NCI-H524 treated with DMSO at 0.1 percent for 48 hours (cell line): ENCODE measurements at places on chromosomes 12 and 14.

GRCh38 chr12:27193106-27193505 is 51.0 kb upstream of the STK38L start:
- no peak for DNase-seq

DNA sequence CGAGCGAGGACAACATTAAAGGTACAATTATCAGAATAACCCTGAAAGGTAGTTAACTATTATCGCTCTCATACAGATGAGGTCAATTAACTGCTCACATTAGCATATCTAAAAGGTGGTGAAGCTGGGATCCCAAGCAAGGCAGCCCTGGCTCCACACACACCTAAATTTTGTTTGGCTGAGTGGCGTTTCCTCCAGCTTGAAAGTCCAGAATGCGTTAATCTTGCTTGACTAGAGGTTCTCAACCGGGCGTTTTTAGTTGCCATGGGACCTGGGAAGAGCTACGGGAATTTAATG is 531 bp downstream of the DLGAP5 start:
- no peak for DNase-seq

DNA sequence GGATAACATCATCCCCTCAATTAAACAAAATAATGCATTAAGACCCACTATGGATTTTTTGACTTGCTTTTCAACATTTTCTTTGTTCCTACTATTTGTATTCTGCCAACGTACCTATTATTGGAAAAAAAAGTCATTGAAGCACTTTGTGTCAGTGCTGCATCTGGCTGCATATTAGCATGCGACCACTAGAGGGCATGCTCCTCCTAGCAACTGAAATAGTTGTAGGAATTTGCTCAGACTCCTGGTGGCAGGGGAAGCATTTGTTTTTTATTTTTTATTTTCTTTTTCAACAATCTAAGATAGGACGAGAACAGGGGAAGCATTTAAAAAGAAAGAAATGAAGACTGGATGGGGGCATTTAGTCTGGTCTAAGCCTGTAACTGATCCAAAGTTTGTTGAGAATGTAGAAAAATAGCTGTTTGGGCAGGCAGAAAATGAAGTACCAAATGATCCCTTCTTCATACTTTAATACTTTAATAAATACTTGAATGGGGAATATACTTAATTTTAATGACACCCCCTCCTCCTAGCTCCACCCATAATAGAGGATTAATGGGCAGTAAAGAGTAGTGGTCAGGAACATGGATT is 14.5 kb upstream of the CLEC4A start:
- DNase-seq, result no peak

- DNase-seq, result no peak
Observed at GRCh38 chr14:25118671-25119070, 68.7 kb upstream of the STXBP6 start.

- no peak for DNase-seq
Observed at GRCh38 chr12:83470749-83471148, 784.0 kb downstream of the TMTC2 start.

- peak; percentile 67 for DNase-seq
Observed at GRCh38 chr12:109518820-109519665, 41.6 kb downstream of the UBE3B start.

DNA sequence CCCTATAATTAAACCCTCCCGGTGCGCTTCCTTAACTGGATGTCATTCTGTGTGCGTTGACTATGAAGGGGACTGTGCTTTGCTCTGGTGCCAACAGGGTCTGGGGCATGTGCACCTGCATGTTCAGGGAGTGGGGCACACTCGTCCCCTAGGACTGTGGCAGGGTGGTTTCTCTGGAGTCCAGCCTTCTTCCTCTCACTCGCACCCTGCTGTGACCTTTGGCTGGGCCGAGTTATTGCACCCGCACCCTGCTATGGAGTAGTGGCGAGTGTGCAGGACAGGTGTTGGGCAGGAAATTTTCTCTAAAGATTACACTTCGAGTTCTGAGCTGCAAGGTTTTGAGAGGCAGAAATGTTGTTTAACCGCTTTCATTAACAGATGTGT is 138.9 kb downstream of the PLXNC1 start:
- no peak for DNase-seq

GRCh38 chr14:34014936-34015335 is 64.1 kb upstream of the EGLN3 start:
- DNase-seq, result peak; percentile 99

GRCh38 chr14:44700184-44700583 is 193.1 kb upstream of the FSCB start:
- DNase-seq, result no peak

DNA sequence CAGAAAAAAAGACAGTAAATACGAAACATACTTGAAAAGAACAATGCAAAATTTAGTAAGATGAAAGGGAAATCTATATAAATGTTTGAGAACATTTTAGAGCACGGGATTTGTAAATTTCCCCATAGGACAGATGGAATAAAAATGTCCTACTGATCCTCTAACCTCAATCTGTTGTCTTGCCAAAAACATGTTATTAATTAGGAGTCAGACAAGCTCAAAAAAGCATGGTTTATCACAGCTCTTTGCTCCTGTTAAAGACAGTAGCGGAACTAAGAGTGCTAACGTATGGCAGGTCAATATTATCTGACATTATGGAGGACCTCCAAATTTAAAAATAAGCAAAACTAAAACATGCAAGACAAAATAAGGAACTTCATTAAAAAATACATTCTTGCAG is 12.9 kb downstream of the GMFB start:
- DNase-seq, result no peak

- no peak for DNase-seq
Observed at GRCh38 chr14:100679707-100680438, 46.8 kb upstream of the DLK1 start.

GRCh38 chr12:95298916-95299315 is 81.3 kb downstream of the VEZT start:
- no peak for DNase-seq

DNA sequence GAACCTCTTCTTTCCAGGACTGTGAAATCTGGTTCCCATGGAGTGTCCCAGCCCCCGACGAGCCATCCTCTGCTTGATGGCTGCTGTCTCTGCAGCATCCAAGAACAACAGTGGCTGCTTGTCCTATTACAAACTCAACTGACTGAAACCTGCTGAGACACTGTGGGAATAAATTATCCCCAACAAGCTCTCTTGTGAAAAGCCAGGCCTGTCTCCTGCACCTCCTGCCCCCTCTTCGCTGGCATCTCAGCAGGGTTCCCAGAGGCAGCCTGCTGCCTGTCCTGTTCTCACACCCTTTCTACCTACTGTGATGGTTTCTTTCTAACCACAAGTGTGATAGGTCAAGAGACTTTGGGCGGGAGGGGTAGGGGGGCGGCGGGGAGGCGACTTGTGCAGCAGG is 180.2 kb downstream of the TSPAN9 start:
- no peak for DNase-seq

- no peak for DNase-seq
Observed at GRCh38 chr12:113748707-113749432, 217.3 kb downstream of the RBM19 start.

GRCh38 chr12:9933958-9934357 is 1.8 kb upstream of the CLEC2A start:
- no peak for DNase-seq

GRCh38 chr12:99450036-99450630 is 197.4 kb upstream of the GARIN6 start:
- DNase-seq, result no peak

GRCh38 chr12:109110988-109111495 is 5.3 kb upstream of the ACACB start:
- no peak for DNase-seq

GRCh38 chr12:66676241-66676640 is 2.6 kb downstream of the GRIP1 start:
- DNase-seq, result no peak

DNA sequence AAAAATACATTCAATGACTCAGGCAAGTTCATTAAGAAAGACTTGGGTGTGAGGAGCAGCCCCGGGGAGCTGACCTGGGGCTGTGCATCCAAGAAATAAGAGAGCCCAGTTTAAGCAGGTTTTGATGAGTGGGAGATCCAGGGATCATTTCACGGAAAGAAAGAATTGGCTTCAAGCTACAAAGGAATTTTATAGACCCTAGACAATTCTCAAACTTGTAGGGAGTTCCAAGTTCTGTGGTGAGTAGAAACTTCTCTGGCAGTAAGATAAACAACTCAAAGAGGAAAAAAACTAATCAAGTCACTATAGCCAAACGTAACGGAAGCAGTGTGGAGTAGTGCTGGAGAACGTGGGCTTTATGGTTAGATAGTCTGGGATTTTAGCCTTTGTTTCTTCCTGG is 175.7 kb upstream of the DDHD1 start:
- no peak for DNase-seq

GRCh38 chr14:91273885-91274273 is 29.4 kb upstream of the GPR68 start:
- no peak for DNase-seq

DNA sequence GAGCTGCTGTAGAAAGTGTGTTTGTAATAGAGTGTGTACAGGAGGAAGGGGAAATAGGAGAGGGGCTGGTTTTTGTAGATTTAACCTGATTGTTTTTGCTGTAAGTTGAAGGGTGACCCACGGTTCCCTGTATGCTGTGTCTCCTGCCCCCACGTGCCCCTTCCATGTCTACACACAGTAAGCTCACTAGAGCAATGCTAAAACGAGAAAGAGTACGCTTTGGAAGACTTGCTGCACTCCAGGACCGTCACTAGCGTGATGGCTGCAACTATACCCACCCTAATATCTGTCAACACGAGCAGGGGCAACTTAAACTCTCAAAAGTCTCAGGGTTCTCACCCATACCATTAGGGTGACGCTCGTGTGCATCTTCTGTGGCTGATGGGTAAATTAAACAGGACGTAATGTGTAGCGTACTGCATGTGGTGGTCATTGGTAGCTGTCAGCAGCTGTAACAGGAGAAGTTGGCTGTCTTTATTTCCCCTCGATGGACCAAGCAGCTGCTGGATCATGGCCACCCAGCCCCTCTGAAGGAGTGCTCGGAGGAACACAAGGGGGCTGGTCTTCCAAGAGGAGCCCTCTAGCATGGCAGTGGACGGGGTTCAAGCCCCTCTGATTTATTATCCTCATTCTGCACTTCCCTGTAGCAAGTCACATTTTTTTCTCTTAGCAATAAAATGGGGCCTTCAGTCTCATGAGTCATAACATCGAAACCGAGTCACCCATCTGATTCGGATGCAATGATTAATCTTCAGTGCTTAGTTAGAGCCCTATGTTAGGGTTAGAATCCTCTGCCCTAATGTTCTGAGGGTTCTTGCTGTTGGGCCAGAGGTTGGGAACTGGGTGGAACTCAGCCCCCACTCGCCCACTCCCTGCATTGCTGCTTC is 14.0 kb downstream of the CCND2 start:
- DNase-seq, result no peak

DNA sequence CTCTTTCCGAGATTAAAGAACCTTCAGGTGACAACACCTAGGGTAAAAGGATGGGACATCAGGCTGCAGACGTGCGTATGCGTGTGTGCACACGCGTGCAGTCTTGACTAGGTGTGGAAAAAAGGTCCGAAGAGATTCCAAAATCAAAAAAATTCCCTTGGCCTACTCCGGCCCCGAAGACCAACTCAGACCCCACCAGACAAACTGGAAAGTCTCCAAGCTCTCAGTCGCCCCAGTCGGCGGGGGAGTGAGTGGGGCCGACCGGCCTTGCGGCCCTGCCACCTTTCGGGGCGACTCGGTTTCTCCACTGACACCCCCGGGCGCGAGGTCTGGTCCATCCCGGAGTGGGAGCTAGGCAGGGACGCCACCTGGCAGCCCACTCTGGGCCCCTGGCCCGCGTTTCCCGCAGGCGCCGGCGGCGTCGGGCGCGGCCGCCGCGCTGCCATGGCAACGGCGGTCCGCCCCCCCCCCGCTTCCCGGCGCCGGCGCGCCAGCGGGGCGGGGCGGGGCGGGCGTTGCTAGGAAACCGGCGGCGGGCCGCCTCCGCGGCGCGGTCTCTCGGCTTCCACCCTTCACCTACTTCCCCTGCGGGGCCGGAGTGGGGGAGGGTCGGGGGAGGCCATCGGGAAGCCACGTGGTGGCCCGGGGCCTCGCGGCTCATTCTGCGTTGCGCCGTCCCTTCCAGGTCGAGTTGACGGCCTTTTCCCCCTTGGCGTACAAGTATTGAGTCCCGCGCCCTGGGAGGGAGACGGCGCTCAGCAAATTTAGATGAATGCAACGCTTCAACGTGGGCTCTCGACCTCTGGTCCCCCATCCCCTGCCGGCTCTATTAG is 253.1 kb downstream of the EFCAB11 start:
- DNase-seq, result peak; percentile 62

GRCh38 chr12:43147878-43148277 is 404.1 kb downstream of the ADAMTS20 start:
- no peak for DNase-seq

DNA sequence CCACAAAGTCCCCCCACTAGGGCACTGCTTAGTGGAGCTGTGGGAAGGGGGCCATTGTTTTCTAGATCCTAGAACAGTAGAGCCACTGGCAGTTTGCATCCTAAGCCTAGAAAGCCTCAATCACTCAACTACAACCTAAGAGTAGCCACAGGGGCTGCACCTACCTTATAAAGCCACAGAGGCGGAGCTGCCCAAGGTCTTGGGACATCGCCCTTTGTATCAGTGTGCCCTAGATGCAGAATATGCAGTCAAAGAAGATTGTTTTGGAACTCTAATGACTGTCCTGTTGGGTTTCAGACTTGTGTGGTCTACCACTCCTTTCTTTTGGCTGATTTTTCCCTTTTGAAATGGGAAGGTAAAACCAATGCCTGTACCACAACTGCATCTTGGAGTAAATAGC is 59.5 kb downstream of the ATP2B1 start:
- DNase-seq, result no peak

GRCh38 chr12:3419558-3419957 is 71.4 kb upstream of the PRMT8 start:
- no peak for DNase-seq

GRCh38 chr12:53201177-53201541 is 5.9 kb downstream of the ITGB7 start:
- DNase-seq, result no peak

DNA sequence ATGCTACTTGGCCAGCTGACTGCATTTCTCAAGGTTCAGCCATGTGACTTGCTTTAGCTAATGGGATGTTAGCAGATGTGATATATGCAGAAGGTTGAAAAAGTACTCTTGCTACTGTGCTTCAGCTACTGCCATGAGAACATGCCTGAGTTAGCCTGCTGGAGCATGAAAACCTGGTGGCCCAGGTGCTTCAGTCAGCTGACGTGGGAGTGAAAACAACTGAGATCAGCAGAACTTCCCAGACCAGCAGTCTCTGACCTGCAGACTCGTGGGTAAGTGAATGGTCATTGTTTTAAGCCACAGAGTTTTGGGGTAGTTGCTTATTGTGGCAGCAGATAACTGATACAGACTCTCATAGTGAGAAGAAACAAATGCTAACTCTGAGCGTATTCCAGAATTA is 118.6 kb upstream of the GRIN2B start:
- DNase-seq, result no peak

DNA sequence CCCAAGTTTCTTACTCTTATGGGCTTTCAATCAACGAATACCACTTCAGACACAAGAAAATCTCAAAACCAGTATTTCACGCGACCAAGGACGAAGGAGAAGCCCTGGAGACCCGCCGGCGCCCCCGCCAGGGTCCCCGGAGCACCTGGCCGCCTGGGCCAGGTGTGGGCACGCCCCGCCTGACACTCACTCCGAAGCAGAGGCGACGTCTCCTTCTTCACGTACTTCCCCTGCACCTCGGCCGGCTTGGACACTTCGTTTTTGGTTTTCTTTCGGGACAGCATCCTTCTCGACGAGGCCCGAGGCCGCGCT is 466 bp downstream of the SAV1 start:
- DNase-seq, result no peak
